ENCODE measurements at places on chromosomes 4 and X. TPM values are rescaled to one million over a fixed set of nuclear protein-coding genes. Genes with fewer than 3 reads are reported as not detected.

DNA sequence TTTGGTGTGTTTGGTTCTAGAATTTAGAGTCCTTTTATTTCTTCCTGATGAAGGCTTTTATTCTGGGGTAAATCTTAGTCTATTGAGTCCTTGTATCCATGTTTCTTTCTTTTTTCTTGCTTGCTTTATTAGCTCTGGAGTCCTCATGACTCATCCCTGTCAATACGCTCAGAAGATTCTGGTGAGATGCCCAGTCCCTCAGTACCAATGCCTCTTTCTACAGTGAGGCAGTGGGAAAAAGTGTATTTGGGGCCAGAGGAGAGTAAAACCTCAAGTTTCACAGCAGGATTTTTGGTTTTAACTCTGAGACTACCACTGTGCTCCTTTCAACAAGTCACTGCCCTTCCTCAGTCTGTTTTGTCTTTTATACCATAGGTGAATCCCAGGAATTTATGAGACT, 368.0 kb downstream of the GBA3 start:
- no peak for DNase-seq

GRCh38 chr4:154004507-154005170, 215.8 kb upstream of the SFRP2 start:
- DNase-seq: no peak

Gene RBM47
- total RNA-seq: 3.3 TPM

GRCh38 chr4:24754571-24754970, 40.8 kb upstream of the SOD3 start:
- DNase-seq: no peak
